NCI-H187 treated with DMSO at 0.1 percent for 48 hours (cell line): ENCODE measurements at places on chromosomes 11 and 22.

DNA sequence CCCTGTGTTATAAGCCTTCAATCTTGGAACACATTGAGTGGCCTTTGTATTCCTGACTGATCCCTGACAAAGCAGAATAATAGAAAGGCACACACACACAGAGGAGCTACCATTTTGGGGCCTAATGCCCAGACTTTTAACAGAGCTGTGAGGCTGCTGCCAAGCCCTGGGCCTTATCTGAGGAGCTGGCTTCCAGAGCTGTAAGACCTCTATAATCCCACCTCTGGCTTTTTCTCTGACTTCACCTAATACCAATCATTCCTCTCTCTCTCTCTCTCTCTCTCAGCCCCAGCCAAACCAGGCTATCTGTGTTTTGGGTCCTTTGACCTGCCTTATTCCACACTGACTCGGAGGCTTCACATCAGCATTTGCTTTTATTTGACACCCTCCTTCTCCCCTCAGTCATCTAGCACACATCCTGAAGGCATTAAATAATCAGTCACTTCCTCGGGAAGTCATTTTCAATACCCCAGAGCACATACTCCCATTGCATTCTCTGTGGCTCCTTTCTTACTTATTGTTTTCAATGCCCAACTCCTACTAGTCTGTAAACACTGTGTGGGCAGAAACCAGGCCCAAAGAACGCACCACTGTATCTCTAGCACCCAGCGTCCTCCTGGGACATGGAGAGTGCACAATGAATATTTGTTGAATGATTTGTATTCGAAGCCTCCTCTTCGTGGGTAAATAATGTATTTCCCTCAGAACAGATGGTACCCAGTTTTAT, 21.2 kb upstream of the TRIM44 start:
- DNase-seq, result no peak

DNA sequence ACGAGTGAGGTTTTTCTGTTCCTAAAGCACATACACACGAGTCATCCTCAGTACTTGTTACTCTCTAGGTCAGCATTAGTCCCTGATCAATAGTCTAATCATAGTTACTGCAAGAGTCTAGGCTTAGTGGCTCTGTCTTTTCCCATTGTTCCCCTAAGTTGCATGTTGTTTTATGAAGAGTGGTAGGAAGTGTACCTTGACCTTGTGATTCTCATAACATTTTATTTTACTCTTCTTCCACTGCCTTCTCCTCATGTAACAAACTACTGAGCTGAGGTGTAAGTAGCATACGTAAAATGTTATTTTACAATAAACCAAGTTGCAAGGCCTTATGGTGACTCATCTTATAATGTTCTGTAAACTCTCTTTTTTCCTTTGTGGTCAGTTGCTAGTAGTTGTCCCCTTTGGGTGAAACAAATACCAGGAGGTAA, 15.0 kb downstream of the METTL15 start:
- no peak for DNase-seq

- no peak for DNase-seq
Observed at GRCh38 chr11:554428-555226, 5.9 kb downstream of the LMNTD2 start.

DNA sequence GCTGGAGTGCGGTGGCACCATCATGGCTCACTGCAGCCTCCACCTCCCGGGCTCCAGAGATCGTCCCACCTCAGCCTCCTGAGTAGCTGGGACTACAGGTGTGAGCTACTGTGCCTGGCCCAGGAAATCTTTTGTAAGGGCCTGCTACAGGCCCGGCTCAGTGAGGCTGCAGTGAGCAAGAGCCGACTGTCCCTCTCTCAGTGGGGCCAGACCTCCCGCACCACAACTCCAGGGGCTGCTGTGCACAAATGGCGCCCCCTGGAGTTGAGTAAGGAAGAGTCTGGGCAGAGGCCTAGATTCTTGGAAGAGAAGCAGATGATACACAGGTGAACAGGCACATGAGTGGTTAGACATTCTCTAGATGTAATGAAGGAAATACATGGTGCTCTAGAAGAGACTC, 7.0 kb downstream of the SERHL2 start:
- no peak for DNase-seq
